ENCODE measurements at places on chromosomes 3 and 15.
A peak's percentile ranks its signal among the peaks of the same experiment; 100 is the strongest.

DNA sequence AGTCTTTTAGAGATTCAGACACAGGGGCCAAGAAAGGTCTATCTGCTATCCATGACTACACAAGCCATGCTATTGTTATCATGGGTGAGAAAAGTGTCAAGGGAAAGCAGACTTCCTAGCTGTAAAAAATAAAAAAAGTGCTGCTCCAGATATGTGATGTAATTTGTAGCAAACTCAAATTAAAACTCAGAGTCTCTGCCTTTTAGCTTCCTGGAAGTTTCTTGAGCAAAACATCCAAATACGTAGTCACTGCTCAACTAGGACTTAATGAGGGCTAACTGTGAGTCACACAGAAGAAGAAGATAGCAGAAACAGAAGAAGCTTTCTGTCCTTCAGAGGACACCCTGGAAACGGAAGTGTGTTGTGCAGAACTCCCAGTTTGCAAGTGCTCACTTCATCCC is 393.4 kb upstream of the NR2F2 start:
- DNase-seq: no peak

DNA sequence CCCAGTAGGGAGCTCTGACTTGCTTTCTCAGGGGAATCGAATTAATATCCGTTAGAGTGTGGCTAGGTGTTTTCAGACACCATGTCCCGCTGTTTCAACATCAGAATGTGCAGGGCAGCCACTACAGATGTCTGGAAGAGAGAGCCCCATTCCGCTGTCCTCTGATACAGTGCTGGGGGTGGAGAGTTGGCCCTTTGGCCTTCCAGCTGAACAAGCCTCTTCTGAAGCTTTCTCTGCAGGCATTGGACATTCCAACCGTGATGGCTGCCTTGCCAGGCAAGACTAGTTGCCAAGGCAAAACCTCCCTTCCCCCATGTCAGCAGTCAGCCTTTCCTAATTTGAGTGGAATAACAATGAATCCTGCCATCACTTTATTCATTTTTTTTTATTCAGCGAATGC is 1.5 kb downstream of the FAH start:
- no peak for DNase-seq

- DNase-seq: no peak
Measured at GRCh38 chr3:1179146-1179545, 86.3 kb downstream of the CNTN6 start.

DNA sequence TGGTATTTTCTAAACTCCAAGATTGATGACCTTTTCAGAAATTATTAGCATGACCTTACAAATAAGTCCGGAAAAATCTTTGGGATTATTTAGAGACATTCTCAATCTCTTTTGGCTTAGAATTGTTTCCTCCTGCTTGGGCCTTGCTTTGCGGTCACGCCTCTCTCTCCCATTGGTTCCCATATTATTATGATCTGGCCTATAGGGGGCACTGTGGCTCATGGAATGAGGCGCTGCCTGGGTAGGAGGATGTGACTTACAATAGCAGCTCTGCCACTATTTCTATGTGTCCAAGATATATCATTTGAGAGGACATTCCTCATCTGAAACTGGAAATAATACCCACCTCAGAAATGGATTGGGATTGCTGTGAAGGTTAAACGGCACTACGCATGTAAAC is 464.9 kb downstream of the MFSD1 start:
- no peak for DNase-seq

- DNase-seq: no peak
Measured at GRCh38 chr15:101122266-101122665, 129.6 kb downstream of the CHSY1 start.

DNA sequence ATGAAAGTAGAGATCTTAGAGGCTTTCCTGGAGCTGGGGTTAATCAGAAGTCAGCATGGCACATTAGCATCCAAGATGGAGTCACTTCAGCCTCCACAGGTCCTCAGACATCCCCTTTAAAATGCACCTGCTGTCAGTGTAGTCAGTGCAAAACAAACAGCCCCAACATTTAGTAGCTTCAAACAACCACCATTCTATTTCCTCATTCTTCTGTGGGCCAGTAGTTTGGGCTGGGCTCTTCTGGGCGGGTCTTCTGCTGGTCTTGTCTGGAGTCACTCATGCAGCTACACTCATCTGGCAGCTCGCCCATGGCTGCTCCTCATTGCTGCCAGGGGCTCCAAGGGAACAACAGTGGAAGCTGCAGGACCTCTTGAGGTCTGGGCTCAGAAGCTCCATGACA is 99.9 kb downstream of the TLE3 start:
- no peak for DNase-seq

DNA sequence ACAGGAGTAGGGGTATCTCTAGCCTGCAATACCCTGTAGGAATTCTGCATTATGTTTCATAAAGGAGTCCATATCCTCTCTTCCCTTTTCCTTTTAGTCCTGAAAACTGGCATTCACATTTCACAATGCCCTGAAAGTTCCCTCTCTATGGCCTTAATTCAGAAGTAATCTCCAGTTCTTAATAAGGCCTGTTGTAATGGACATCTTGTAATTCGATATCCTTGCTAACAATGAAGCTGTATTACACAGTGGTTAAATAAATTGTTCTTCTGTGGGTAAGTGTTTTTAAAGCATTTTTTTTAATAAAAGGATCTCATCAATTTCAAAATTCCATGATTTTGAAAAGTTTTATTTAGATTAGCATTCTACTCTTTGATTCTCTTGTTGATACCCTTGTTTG is 34.3 kb upstream of the NEO1 start:
- no peak for DNase-seq

DNA sequence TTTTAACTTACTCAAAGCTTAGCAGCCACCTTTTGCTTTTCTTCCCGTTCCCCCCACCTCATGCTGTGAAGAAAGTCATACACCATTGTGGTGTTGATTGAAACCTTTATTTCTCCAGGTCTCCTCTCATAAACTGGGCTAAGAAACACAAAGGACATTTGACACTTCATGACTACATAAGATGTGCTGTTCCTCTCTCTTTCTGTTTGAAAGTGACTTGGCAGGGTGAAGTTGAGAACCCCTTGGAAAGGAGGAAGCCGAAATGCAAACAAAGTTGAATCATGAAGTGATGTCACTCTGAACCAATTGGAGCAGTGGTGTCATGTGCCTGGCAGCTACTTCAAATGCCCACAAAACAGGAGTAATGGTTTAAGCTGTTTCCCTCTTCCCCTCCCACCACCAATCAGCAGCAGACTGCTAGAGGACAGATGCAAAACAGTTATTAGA is 174.7 kb downstream of the IGF1R start:
- no peak for DNase-seq

DNA sequence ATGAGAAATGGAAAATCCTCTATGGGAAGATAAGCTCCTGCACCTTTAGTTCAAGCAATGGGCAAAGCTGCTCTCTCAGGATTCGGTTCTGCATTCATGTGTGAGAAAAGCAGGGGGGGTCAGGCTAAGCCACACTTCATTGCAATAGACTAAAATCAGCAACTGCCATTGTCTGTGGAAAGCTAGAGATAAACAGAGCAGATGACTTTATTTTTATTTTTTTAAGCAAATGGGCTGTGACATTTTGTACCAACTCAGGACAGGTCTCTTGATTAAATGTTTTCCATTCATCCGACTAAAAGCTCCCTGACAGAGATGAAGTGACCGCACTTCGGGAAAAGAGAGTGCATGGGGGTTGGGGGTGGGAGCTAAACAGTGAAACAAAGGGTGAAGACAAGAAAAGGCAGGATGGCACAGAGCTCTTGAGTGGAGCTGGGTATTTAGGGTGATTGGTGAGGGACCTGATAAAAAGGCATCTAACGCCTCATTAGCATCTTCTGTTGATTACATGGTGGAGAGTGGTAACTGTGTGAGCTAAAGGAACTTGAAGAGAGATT is 987.4 kb downstream of the TUSC7 start:
- no peak for DNase-seq

DNA sequence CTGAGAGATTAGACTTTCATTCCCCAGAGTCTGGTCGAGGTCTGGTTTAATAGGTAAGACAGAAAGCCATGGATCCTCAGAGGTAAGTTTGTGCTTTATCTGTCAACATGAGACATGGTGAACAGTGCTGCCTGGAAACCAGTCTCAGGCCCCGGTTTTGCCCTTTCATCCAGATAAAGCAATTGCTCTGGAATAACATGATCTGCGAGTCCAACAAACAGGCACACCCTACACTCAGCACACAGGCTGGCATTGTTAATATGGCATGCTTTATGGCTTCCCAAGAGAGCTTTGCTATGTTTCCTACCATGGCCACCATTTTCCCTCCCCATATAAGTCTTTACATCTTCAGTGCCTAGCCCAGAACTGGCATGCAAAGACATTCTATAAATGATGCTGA is 30.1 kb upstream of the MNS1 start:
- no peak for DNase-seq

DNA sequence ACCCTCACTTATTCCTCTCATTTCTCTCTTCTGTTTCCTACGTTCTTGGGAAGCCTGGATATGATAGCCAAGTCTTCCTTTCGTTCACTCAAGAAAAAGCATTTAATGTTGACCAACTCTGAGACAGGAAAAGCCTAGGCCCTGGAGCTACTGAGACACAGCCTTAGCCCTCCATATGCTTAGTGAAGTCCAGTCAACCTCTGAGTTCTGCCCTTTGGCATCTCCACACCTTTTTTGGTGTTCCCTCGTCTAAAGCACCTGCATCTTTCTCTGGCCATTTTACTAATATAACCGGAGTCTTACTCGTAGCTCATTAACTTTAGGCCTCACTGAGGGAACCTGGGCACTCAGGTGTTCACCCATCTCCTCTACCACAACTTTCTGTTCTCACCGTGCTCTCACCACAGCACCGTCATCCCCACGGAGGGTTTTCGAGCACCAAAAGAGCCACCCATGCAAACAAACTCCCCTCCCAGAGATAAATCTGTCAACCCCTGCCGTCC is 632 bp downstream of the MTHFS start:
- no peak for DNase-seq

- peak; percentile 84 for DNase-seq
Measured at GRCh38 chr15:52227456-52227855, 36.3 kb upstream of the GNB5 start.

DNA sequence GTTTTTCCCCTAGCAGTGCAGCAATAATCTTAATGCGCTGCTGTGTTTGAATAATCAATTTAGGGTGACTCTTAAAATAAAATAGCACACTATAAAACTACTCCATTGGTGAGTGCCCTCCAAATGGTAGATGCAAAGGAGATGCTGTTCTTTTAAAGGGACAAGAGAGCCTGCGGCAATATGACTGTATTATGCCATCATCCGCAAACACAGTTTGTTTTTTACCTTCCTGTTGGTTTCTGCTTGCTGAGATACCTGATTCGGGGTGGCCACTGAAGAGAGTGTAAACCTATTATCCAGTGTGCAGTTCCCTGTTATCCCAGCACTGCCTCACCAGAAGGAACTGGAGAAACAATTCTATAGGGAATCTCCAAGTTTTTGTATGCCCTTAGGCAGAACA is 523.1 kb upstream of the TGFBR2 start:
- DNase-seq: no peak

GRCh38 chr3:181230258-181230657 is 240.7 kb upstream of the DNAJC19 start:
- no peak for DNase-seq

GRCh38 chr15:96703794-96704550 is 373.5 kb downstream of the NR2F2 start:
- DNase-seq: no peak
